NCI-H1694 treated with DMSO at 0.1 percent for 48 hours (cell line): ENCODE measurements at places on chromosomes 16 and 17.

GRCh38 chr17:74459622-74460021, 6.8 kb upstream of the CD300A start:
- no peak for DNase-seq

GRCh38 chr17:27733773-27734172, 66.6 kb downstream of the NOS2 start:
- no peak for DNase-seq

DNA sequence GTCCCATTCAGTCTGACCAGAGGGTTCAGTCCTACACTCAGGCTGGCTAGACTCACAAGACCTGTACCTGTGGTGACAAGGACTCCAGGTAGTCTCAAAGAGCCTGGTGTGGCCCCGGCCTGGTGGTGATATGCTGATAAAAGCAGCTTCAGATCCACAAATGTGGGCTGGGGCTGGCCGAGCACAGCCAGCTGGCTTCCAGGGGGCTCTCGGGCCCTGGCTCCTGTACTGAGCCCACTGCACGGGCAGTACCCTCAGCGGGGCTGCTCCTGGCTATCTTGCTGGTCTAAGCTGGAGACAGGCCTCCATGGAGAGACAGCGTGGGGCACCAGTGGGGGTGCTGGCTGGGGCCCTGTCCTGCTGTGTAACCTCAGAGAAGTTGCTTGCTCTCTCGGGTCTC, 4.3 kb downstream of the SMIM5 start:
- DNase-seq, result no peak

DNA sequence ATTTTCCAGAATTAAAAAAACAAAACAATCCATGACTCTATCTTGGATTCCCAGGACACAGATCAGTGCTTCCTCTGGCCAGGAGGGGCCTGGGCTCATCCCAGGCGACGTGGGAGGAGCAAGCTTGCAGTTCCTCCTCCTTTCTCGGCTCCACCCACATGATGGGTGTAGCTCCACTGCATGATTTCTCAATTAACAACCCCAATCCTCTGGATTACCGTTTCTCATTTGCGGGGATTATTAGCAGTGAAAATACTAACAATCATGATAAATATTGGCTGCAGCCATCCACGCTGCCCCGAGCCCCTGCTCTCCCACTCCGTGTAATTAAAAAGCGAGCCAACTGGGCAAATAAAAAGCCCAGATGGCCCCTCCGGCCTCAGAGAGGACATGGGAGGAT, 46.4 kb upstream of the SDK2 start:
- no peak for DNase-seq

- DNase-seq, result no peak
Measured at GRCh38 chr17:74532115-74532514, 840 bp upstream of the CD300LB start.

GRCh38 chr16:65154321-65154720, 32.5 kb upstream of the CDH11 start:
- no peak for DNase-seq

GRCh38 chr17:39486242-39486641, 25.0 kb downstream of the CDK12 start:
- DNase-seq, result no peak

GRCh38 chr17:32020943-32021614, 13.9 kb downstream of the LRRC37B start:
- DNase-seq, result no peak

- DNase-seq, result no peak
Measured at GRCh38 chr16:51268237-51268636, 117.2 kb upstream of the SALL1 start.

DNA sequence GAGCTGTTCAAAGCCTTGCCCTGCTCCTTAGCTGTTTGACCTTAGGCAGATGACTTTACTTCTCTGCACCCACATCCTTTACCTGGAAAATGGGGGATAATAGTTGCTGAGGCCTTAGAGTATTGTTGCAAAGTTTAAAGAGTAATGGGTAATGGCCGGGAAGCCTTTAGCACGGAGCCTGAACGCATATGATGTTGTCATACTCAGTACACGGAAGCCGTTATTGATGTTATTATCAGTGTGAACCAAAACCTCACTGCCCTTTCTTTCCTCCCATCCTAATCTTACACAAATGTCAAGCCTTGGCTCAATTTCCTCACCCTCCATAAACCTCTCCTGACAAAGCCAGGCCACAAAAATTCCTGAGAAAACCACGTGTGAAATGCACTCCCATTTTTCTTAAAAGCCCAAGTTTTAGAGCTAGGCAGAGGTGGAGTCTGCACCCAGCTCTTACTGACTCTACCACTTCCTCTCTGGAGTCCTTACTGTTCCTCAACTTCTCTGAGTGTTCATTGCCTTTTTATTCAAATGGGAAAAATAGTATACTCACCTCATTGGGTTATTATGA, 67.3 kb upstream of the CACNG3 start:
- no peak for DNase-seq

GRCh38 chr16:83138512-83138911, 511.7 kb downstream of the CDH13 start:
- no peak for DNase-seq

DNA sequence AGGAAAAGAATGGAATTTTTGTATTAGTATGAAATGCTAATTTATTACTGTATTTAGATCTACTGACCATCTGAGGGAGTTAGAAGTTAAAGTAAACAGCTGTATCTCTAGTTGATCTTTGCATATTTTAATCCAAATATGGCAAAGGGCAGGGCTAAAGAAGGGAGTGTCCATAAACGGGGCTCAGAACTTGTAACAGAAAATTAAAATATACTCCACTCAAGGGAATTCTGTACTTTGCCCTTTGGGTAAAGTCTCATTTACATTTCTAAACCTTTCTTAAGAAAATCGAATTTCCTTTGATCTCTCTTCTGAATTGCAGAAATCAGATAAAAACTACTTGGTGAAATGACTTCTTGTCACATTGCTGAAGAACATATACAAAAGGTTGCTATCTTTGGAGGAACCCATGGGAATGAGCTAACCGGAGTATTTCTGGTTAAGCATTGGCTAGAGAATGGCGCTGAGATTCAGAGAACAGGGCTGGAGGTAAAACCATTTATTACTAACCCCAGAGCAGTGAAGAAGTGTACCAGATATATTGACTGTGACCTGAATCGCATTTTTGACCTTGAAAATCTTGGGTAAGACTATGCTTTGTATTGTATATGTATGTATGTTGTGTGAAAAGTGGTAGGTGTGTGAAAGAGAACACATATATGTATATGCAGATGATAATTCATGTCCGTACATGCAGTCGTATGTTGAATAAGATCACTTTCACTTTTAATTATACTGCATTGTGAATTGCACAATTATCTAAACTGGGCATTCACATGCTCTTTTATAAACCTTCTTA, at the start of gene ASPA:
Gene ASPA, plus strand, starts transcription at position 186 of the 799 bp plus-strand sequence. Its CDS starts 163 bp downstream, at position 349.
- DNase-seq, result no peak

GRCh38 chr17:37292429-37293139, 83.2 kb upstream of the C17orf78 start:
- DNase-seq, result no peak
